ENCODE measurements at places on chromosomes 2 and 18. TPM values are rescaled to one million over a fixed set of nuclear protein-coding genes. Genes with fewer than 3 reads are reported as not detected.

DNA sequence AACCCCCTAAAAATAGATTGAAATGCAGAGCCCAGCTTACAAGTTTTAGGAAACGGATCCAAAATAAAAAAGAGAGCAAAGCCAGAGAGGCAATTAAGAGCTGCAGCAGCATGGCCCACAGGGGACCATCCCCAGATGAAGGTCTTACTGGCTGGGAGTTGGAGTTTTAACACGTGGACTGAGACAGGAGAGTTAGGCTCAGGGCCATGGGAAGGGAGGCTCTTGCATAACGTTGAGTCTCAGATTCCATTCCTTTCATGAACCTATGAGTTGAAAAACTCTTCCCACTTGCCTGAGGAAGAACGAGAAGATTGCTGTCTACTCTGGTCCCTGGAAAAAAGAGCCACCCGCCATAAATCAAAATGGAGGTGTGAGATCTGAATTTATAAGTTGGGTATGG is 101.8 kb upstream of the NDUFV2 start:
- DNase-seq, result no peak

DNA sequence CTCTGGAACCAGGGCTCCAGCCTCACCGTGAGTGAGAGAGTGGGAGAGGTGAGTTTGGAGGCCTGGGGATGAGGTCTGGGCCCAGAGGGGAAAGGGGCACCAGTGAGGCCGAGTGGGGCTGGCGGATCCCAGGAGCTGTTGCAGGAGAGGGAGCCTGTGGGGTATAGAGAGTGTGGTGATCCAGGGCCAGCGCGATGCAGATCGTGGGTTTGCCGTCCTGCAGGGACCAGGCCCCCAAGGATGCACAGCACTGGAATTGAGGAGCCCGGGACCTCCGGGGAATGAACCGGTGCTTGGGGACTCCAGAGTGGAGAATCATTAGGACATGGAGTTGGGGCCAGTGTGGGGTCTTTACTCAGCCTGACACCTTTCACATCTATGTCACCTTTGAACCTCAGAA is 25.7 kb upstream of the RAB6D start:
- DNase-seq, result no peak

DNA sequence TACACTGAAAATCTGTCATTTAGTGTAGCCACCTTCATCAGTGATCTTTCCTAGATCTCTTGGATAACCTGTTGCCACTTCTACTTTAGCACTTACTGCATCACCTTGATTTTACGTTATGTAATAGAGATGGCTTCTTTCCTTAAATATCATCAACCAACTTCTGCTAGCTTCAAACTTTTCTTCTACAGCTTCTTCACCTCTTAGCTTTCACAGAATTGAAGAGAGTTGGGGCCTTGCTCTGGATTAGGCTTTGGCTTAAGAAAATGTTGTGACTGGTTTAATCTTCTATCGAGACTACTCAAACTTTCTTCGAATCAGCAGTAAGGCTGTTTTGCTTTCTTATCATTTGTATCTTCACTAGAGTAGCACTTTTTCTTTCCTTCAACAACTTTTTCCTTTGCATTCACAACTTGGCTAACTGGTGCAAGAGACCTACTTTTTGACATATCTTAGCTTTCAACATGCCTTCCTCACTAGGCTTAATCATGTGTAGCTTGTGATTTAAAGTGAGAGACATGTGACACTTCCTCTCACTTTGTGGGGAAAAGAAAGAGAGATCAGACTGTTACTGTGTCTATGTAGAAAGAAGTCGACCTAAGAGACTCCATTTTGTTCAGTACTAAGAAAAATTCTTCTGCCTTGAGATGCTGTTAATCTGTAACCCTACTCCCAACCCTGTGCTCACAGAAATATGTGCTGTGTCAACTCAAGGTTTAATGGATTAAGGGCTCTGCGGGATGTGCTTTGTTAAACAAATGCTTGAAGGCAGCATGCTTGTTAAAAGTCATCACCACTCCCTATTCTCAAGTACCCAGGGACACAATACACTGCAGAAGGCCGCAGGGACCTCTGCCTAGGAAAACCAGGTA is 99.6 kb downstream of the ATL2 start:
- DNase-seq, result peak; percentile 42

DNA sequence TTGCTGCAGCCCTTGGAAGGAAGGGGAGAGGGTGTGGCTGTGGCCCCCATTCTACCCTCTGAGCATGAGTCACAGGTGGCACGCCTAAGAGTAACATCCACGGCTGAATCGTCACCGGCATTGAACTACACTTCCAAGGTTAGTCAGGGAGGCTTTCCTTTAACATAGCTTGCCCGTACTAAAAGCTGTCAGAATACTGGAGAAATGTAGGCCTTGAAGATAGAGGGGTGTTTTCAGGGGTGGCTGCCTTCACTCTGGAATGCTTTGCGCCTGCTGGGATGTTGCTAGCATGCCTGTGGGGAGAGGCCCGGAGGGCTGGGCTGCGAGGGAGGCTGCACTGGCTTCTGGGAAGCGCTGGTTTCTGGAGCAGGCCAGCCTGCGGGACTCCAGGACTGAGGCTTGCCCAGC is 333.7 kb downstream of the AGAP1 start:
- DNase-seq, result no peak

CNDP1 gene
- total RNA-seq, result 4.0 TPM

GPC1 gene
- total RNA-seq, result 65.7 TPM

FEV gene
- not detected for total RNA-seq

DNA sequence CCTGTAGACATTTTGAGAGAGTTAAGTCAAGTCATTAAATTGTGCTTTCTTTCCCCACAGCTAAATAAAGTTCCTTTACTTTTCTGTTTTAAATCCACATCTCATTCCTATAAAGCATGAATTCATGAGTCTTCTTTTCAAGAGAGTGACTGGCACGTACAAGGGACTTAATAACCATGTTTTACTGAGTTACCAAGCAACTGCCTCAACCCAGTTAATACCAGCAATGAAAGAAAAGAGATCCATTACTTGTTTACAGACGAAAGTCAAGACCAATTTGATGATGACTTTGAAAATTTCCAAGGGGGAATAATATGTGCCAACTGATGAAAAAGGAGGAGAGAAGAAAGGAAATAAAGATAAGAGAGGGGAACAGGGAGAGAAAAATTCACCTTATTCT is 1082.5 kb upstream of the GYPC start:
- DNase-seq, result no peak

HAUS1 gene
- total RNA-seq, result 14.4 TPM

- no peak for DNase-seq
Measured at GRCh38 chr18:44358402-44358801, 322.3 kb upstream of the SETBP1 start.

- no peak for DNase-seq
Measured at GRCh38 chr18:33532978-33533377, 45.0 kb upstream of the ASXL3 start.

BMP10 gene
- total RNA-seq, result not detected

EHD3 gene
- total RNA-seq, result 6.7 TPM
